ENCODE measurements at places on chromosomes 3 and 15.

- no peak overlapping the region for H3K27ac ChIP-seq
- no peak overlapping the region for H3K4me3 ChIP-seq
- H3K27me3 ChIP-seq, result no peaks in the 10 kb centered on the region
- peaks cover 6% of the 10 kb centered on the region for H3K4me1 ChIP-seq
Measured at GRCh38 chr3:120172070-120172469, 77.8 kb upstream of the GSK3B start.

GRCh38 chr3:186025161-186025560, 83.7 kb downstream of the ETV5 start:
- no peak for DNase-seq
- H3K36me3 ChIP-seq, result no peaks in the 10 kb centered on the region
- H3K4me3 ChIP-seq, result no peak overlapping the region
- H3K27me3 ChIP-seq, result no peaks in the 10 kb centered on the region

- H3K4me1 ChIP-seq, result no peaks in the 10 kb centered on the region
- no peak overlapping the region for H3K4me3 ChIP-seq
- no peak for DNase-seq
- no peaks in the 10 kb centered on the region for H3K27me3 ChIP-seq
- no peak overlapping the region for H3K27ac ChIP-seq
Measured at GRCh38 chr3:83457551-83457950, 1501.2 kb upstream of the CADM2 start.

- no peaks in the 10 kb centered on the region for H3K36me3 ChIP-seq
- no peak overlapping the region for H3K4me3 ChIP-seq
- H3K27ac ChIP-seq, result peak overlapping the region; percentile 49
- peaks cover 14% of the 10 kb centered on the region for H3K27me3 ChIP-seq
- no peak for DNase-seq
Measured at GRCh38 chr3:128572644-128573105, 77.9 kb downstream of the RPN1 start.

GRCh38 chr15:57138349-57138788, 219.9 kb downstream of the TCF12 start:
- H3K4me1 ChIP-seq, result peaks cover 25% of the 10 kb centered on the region
- no peaks in the 10 kb centered on the region for H3K36me3 ChIP-seq
- H3K27ac ChIP-seq, result no peak overlapping the region
- H3K4me3 ChIP-seq, result no peak overlapping the region
- H3K27me3 ChIP-seq, result no peaks in the 10 kb centered on the region
- DNase-seq, result no peak

GRCh38 chr3:186320862-186321568, 41.0 kb downstream of the DGKG start:
- no peak for DNase-seq
- H3K36me3 ChIP-seq, result no peaks in the 10 kb centered on the region
- no peak overlapping the region for H3K4me3 ChIP-seq
- H3K4me1 ChIP-seq, result no peaks in the 10 kb centered on the region
- no peak overlapping the region for H3K27ac ChIP-seq
- no peaks in the 10 kb centered on the region for H3K27me3 ChIP-seq

DNA sequence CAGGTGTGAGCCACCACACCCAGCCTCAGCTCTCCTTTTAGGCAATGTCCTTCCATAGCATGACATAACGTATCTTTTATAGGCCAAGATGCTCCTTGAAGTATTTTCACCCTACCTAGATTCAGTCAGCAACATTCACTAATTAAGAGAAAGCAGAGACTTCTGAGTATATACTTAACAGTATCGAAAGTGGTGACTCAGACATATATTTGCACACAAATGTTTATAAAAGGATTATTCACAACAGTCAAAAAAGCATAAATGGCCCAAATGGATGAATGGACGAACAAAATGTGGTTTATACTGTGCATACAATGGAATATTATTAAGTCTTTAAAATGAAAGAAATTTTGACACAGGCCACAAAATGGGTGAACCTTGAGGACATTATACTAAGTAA, 108.6 kb downstream of the ZNF385D start:
- H3K4me3 ChIP-seq, result no peak overlapping the region
- no peak for DNase-seq
- H3K36me3 ChIP-seq, result no peaks in the 10 kb centered on the region
- H3K4me1 ChIP-seq, result no peaks in the 10 kb centered on the region
- no peaks in the 10 kb centered on the region for H3K27me3 ChIP-seq

GRCh38 chr3:182905623-182906022, 74.7 kb downstream of the DCUN1D1 start:
- no peaks in the 10 kb centered on the region for H3K4me1 ChIP-seq
- H3K27ac ChIP-seq, result no peak overlapping the region
- H3K4me3 ChIP-seq, result no peak overlapping the region
- DNase-seq, result no peak
- no peaks in the 10 kb centered on the region for H3K27me3 ChIP-seq

DNA sequence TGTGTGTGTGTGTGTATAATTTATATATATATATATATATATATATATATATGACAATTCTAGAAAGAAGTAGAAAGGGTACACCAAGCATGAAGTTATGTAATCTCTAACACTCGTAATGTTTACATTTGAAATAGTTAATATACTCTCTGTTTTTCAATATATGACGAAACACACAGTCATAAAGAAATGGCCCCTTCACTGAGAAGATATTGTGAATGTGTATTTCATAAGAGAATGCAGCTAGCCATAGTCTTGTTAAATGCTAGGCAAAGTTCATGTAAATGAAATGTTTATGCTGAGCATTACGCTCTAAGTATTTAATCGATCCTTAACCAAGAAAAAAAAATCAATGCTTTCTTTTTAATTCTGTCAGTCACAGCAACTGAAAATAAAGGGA, 154.7 kb upstream of the TSPAN3 start:
- H3K27ac ChIP-seq, result no peak overlapping the region
- peaks cover 15% of the 10 kb centered on the region for H3K4me1 ChIP-seq
- H3K27me3 ChIP-seq, result no peaks in the 10 kb centered on the region
- DNase-seq, result no peak
- H3K4me3 ChIP-seq, result no peak overlapping the region

DNA sequence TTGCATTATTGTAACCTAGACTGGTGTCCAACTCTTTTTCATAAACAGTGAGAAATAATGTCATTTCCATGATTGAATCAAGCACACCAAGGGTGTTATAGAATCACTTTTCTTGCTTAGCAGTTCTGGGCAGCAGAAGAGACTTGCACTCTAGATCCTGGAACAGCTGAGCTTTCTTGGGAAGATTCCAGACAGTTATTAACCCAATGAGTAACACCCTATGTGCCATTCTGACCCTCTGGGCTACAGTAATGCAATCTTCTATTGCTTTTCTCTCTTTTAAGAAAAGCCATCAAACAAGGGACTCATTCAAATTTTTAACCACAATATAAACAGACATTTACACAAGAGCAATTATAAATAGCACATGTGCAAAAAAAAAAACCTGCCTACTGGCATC, 39.3 kb upstream of the USP3 start:
- peaks cover 36% of the 10 kb centered on the region for H3K4me1 ChIP-seq
- H3K36me3 ChIP-seq, result no peaks in the 10 kb centered on the region
- no peak overlapping the region for H3K27ac ChIP-seq
- H3K4me3 ChIP-seq, result no peak overlapping the region

DNA sequence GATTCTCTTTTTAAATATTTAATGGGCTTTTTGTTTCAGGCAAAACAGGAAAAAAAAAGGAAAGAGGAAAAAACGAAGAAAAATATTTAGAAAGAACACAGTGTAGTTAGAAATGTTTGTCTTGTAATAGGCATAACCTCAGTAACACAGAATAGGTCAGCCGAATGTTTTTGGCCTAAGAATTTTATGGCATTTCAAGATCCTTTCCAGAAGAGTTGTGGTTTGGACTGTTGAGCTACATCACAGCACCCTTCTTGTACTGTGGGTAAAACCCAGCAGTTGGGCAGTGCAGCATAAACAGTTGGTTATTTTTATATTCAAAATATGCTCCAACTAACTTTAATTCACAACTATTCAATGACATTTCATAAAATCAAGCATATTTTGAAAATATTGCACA, 474.4 kb upstream of the AGTR1 start:
- H3K27ac ChIP-seq, result no peak overlapping the region
- H3K4me3 ChIP-seq, result no peak overlapping the region
- DNase-seq, result no peak
- no peaks in the 10 kb centered on the region for H3K27me3 ChIP-seq
- no peaks in the 10 kb centered on the region for H3K36me3 ChIP-seq

- H3K36me3 ChIP-seq, result no peaks in the 10 kb centered on the region
- H3K4me1 ChIP-seq, result peaks cover 11% of the 10 kb centered on the region
- no peak for DNase-seq
- H3K27ac ChIP-seq, result peak overlapping the region; percentile 15
- H3K27me3 ChIP-seq, result no peaks in the 10 kb centered on the region
- no peak overlapping the region for H3K4me3 ChIP-seq
Measured at GRCh38 chr3:189355481-189356201, 183.9 kb downstream of the TPRG1 start.

- no peak for DNase-seq
- H3K4me1 ChIP-seq, result no peaks in the 10 kb centered on the region
- no peak overlapping the region for H3K27ac ChIP-seq
- H3K27me3 ChIP-seq, result no peaks in the 10 kb centered on the region
- no peaks in the 10 kb centered on the region for H3K36me3 ChIP-seq
Measured at GRCh38 chr15:39363761-39364586, 216.9 kb upstream of the THBS1 start.

- H3K36me3 ChIP-seq, result peaks cover 8% of the 10 kb centered on the region
- H3K4me1 ChIP-seq, result no peaks in the 10 kb centered on the region
- DNase-seq, result no peak
- no peak overlapping the region for H3K27ac ChIP-seq
- no peak overlapping the region for H3K4me3 ChIP-seq
- no peaks in the 10 kb centered on the region for H3K27me3 ChIP-seq
Measured at GRCh38 chr3:128271536-128272332, 118.5 kb downstream of the EEFSEC start.

DNA sequence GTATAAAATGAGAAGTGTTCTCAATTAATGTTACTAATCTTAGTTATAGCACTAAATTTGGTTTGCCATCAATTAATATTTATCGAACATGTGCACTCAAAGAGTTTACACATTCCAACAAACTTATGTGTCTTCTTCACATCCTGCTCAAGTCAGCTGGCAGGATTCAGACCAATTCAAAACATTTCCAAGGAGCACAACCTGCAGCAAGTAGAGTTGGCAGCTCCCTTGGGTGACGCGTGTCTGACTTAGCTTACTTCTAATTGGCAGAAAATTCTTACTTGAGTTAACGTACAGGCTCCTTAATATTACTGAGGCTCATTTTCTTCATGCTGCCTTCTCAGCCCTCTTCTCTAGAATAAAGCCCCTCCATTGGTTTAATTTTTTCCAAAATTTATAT, 110.4 kb upstream of the PFN2 start:
- H3K4me1 ChIP-seq, result no peaks in the 10 kb centered on the region
- H3K27me3 ChIP-seq, result no peaks in the 10 kb centered on the region
- no peak overlapping the region for H3K27ac ChIP-seq
- no peaks in the 10 kb centered on the region for H3K36me3 ChIP-seq

- peaks cover 10% of the 10 kb centered on the region for H3K4me1 ChIP-seq
- H3K27ac ChIP-seq, result no peak overlapping the region
- no peaks in the 10 kb centered on the region for H3K27me3 ChIP-seq
- no peaks in the 10 kb centered on the region for H3K36me3 ChIP-seq
- no peak for DNase-seq
Measured at GRCh38 chr3:73520931-73521461, 103.7 kb downstream of the PDZRN3 start.

GRCh38 chr15:41908736-41909461, 15.0 kb upstream of the SPTBN5 start:
- DNase-seq, result no peak
- H3K27ac ChIP-seq, result no peak overlapping the region
- H3K27me3 ChIP-seq, result no peaks in the 10 kb centered on the region
- peaks cover 28% of the 10 kb centered on the region for H3K4me1 ChIP-seq

Measured in lower lobe of right lung (tissue), 2 donors.